ENCODE measurements at places on chromosomes 12 and 14.

- DNase-seq = no peak
These were observed 1.3 kb downstream of the KERA start for GRCh38 chr12:91056488-91056887.

GRCh38 chr12:19994968-19995367 lies 373.4 kb upstream of the PDE3A start:
- no peak for DNase-seq

DNA sequence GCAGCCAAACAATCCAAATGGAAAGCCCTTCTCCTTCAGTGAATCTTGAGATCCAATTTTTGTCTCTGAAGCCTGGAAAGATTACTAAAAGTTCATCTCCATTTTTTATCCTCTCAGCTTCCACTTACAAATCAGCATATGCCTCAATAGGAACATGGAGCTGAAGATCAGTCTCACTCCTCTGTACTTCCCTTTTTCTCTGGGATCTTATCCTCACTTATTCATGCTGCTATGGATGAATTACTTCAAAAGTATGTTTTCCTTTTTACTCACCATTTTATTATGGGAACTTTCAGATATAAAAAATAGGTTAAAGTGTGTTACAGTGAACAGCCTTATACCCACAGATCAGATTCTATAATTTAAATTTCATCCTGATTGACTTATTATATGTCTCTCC lies 14.4 kb upstream of the NTF3 start:
- no peak for DNase-seq

- DNase-seq = no peak
These were observed 256.3 kb upstream of the SFSWAP start for GRCh38 chr12:131454418-131455217.

- DNase-seq = no peak
These were observed 879.6 kb upstream of the LRFN5 start for GRCh38 chr14:40727107-40727506.

GRCh38 chr12:11641522-11641921 lies 8.0 kb upstream of the ETV6 start:
- no peak for DNase-seq

DNA sequence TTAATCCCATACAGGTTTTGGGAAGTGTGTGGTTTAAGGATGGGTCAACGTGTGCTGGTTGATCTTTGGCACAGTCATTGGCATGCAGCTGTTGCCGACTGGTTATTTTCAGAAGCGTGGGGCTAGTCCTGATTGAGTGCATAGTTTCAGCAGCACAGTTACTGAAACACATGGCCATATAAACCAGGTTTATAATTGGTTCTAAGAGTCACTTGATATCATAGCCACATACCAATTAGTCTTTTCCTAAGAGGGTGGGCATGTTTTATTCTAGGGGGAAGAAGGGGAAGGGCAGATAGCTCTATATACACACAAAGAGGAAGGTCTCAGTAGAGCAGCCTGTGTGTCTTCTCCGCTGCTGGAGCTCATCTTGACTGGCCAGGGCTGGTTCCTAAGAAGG lies 11.0 kb upstream of the RPS6KL1 start:
- DNase-seq = no peak

DNA sequence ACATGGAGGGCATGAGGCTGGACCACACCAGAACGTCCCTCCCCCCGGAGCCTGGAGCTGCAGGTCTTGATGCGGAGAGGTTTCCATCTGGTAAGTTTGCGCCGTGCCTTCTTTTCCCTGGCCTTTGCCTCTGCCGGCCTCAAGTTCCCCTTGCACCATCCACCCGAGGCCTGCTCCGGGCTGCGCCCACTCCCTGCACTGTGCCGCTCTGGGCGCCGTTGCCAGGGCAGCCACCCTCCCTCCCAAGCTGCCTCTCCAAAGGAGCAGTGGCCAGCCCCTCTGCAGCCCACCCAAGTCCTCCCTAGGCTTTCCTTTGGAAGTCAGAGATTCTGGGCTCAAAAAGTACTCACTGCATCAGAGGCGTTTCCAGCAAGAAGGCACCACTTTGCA lies 46.2 kb upstream of the MEG3 start:
- DNase-seq = no peak
